ENCODE measurements at places on chromosomes 6 and 20.

DNA sequence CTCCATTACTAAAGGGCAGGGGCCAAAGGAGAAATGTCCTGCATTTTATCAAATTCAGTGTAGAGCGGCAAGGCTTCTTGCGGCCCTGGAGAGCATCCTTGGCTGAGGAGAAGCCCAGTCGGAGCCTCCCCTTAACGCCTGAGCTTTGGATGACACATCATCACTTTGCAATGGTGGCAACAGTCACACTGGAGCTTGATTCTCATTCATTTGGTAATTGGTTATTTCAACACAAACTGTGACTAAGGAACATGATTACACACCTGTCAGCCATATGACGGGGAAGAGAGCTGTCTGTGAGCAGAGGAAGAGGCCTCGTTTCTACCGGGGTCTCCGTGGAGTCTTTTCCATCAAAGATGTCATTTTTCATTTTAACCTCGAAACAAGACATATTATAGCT is 81.4 kb downstream of the SOBP start:
- DNase-seq, result no peak

DNA sequence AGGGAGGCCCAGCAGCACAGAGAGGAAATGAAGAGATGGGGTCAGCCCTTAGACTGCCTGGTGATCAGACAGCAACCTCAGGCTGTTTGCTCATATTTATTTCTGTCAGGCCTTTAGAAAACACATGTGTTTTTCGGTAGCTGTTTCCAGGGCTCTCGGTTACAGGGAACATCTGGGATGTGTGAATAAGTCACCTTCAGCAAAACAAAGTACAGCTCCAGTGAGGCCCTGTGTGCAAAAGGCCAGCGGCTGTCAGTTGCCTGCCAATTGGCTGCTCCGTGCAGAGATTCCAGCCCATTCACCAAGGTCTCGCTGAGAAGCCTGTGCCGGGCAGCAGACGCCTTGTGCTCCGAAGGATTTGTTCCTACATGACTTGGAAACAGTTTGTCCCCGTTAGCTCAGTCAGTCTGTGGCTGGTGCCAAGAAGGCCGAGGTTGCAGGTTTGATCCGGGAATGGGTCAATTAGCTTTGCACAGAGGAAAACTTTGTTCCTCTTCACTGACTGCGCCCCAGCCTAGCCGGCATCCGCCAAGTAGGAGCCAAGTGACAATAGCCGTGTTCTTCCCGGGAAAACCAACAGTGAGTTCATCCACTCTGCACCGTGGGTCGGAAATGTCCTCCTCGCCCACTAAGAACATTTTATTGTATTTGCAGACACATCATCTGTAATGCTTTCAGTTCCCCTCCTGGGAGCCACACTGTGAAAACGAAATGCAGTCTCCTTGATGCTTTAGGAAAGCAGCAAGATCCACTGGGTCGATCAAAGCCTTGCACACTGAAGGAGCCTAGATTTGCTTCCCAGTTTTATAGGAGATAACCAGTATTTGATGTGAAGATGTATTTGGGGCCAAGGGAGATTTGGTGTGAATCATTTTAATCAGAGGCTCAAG is 315.4 kb upstream of the CDYL start:
- DNase-seq, result no peak

GRCh38 chr6:30769088-30769852 is 24.9 kb upstream of the IER3 start:
- peak; percentile 93 for DNase-seq

DNA sequence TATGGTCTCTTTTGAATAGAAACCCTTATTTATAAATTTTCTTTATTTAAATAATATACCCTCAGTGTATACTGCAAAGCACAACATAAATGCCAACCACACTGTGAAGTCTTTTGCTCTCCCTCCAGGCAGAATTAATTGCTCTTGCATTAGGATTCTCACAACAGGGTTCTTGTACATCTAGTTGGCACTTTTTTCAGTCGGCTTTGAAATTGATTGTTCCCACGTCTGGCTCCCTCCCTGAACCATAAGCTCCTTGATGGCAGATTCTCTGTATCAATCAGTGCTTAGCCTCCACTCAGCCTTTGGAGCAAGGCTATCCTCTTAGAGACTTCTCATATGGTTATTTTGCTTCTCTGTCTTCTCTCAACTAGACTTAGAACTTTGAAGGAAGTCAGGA is 288.0 kb upstream of the POU3F2 start:
- no peak for DNase-seq

GRCh38 chr6:127297502-127298070 is 30.9 kb downstream of the RNF146 start:
- no peak for DNase-seq

DNA sequence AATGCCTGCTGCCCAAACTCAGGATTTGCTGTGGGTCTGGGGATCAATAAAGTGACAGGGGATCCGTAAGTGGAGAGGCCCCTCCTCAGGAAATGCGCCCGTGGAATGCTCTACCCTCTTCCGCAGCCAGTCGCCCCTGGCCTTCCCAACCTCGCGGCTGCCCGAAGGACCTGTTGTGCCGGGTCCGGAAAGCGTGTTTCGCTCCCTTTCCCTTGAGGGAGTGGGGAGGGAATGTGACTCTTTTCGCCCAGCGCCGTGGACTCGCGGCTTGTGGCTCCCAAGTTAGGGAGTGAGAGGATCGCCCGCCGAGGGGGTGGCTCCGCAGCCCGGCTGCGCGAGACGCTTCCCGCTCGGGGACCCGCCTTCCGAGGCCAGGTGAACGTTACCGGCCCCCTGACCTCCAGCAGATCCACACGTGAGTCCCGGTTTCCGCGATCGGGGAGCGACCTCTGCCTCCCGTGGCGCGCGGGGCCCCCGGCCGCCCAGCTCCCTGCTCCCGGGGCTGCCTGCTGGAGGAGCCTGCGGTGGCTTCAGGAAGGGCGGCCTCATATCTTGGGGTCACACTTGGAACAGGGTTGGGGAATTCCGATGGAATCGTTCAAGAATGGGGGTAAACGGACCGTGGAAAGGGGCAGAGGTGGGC is 666 bp downstream of the TPD52L1 start:
- DNase-seq, result peak; percentile 18

- DNase-seq, result no peak
These were observed 21.2 kb downstream of the ATXN1 start for GRCh38 chr6:16740097-16740496.

DNA sequence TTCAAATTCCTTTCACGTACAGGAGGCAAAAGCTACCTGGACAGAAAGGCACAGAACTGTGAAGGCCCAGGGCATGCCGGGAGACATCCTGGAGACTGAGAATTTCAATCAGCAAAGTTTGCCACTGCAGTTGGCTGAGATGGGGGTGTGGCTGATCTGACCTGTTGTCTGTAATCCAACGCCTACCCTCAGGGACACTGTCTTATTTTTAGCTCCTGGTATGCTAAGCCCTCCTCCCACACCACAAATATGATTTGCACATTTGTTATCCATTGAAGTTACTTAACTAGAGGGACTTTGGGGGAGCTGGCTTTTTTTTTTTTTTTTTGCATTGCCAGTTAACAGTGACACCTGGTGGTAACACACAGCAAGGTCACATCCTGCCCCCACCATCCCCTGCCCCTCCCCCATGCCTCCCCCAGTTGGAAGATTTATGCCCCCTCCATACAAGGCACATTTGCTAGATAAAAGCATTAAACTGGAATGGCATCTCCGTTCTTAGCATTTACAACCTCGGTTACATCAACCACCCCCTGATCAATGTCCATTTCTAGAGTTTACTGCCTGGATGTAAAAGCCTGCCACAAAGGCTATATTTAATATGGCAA is 40.4 kb downstream of the TTI1 start:
- DNase-seq, result peak; percentile 34

GRCh38 chr6:42104095-42104803 is 38.2 kb downstream of the C6orf132 start:
- DNase-seq, result no peak

DNA sequence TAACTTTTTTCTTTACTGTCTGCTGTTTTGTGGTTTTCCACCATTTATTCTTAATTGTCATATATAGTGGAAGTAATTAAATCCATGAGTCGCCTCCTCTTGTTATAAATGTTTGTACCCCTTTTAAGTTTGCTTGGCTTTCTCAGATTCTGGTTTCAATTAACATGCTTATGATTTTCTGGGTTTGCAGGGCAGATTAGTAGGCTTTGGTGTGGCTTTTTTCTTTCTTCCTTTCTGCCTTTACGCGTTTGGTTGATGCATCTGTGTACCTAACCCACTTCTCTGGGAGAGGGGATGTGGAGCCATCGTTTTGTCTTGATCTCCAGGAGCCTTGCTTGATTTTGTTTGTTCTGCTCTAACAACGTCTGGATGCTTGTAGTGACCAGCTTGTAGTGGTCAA is 100.4 kb downstream of the JARID2 start:
- DNase-seq, result no peak

DNA sequence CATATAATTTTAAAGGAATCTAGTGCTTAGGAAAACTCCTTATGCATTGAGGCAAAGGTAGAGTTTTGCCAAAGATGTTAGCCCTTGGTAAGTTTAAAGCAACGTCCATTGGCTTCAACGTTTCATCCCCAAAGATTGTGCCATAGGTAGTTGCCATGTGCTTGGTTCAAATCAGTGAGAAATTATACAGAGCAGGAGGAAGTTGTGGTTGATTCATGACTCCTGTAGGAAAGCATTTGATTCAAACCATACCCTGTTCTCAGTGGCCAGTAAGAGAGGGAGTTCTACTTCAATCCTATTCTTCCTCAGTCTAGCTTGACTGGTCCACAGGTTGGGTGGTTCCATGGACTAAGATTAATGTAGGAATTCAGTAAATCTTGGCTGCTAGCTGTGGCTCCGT is 535.6 kb downstream of the QKI start:
- no peak for DNase-seq

DNA sequence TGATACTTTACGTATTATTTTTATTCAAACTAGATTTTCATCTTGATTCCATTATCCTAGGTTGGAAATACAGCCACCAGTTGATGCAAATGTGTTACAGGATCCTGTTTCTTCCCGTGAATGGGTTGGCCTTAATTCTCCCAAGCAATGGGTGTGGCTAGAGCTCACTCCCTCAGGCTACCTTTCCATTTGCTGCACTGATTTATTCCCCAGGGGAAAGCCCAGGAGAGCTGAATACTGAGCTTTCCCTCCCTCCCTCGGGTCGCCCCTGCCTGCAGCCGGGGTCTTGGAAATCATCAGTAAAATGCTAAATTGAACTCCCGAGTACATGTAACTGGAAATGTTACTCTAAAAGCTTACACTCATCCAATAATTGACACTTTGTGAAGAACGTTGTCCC is 9.9 kb downstream of the SMOC2 start:
- no peak for DNase-seq

GRCh38 chr6:161594412-161594811 is 320.6 kb upstream of the AGPAT4 start:
- no peak for DNase-seq

GRCh38 chr6:108559884-108560462 is 744 bp upstream of the FOXO3 start:
- no peak for DNase-seq

GRCh38 chr6:151482290-151482689 is 11.5 kb upstream of the CCDC170 start:
- no peak for DNase-seq

GRCh38 chr20:63890201-63890576 is 4.7 kb upstream of the DNAJC5 start:
- DNase-seq, result no peak

- no peak for DNase-seq
These were observed 169.0 kb upstream of the GJE1 start for GRCh38 chr6:141963543-141964295.

DNA sequence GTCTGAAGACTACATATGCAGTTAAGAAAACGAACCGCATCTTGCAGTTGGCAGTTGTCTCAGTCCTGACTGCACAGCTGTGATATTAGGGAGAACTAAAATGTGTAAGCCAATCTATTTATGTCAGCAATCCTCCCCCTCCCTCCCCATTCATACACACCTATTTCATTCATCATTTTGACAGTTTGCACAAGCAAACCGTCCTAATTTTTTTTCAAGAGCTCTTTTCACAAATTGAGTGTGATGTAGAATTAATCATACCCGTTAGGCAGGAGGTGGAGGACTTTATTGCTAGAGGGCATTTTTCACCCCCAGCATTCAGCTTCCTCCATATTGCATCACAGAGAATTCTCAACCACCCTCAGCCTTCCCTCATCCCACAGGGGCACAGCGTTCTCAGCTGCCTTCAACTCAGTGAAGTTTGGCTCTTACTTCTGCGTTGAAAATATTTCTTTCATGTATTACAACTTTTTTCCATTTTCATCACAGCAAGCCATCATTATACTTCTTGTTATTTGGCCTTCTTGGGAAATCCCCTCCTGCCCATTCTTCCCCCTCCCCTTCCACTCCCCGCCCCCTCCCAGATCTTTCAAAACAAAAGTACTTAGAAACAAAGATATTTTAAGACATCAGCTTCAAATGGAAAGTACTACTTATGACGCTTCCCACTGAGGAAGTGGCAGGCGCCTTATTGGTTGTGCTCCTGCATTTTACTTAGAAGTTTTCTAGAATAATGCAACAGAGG is 37.5 kb downstream of the NOX3 start:
- no peak for DNase-seq

GRCh38 chr20:32510120-32510600 is 75.0 kb downstream of the NOL4L start:
- DNase-seq, result no peak

DNA sequence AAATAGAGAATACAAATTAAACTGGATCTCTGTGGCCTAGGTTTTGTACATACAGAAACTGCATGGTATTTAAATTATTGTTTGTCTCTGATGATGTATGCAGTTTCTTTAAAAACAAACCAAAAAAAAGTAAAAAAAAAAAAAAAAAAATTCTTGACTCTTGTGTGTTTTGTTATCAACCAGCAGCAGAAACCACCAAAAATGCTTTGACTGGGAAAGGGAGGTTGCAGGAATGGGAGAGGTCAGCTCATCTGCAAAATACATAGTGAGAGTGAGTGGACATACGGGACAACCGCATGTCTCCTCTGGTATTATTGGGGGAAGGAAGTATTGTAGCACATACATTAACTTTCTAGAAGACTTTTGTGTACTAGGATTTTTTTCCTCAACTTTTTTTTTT is 38.0 kb downstream of the TBC1D7 start:
- no peak for DNase-seq

DNA sequence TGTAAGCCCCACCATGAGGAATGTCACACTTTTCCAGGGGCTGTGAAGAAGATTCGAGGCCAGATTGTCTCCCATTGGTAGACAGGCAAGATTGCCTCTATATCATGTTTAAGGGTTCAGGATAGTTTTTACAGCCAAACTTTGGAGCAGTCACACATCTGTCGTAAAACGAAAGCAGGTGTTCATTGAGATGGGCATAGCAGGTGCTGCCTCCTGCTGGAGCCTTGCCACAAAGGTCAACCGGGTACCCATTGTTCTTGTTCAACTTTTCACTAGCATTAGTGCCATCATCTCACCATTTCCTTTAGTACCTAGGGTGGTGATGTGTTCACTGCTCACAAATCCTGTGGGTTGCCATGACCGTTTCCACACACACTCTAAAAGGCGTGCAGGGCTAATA is 198.3 kb downstream of the HTR1B start:
- DNase-seq, result no peak

- no peak for DNase-seq
These were observed 164.7 kb upstream of the AGPAT4 start for GRCh38 chr6:161438430-161439030.

- no peak for DNase-seq
These were observed 33.3 kb downstream of the PPP1R14C start for GRCh38 chr6:150176152-150176551.
